ENCODE measurements at places on chromosomes 1 and 21. TPM values are rescaled to one million over a fixed set of nuclear protein-coding genes. Genes with fewer than 3 reads are reported as not detected.

CYB561D1 gene
- total RNA-seq = 4.9 TPM

GRCh38 chr1:46520063-46520911 is 30.7 kb downstream of the DMBX1 start:
- DNase-seq = peak; percentile 40

SLAMF1 gene
- total RNA-seq = 0.31 TPM

- no peak for DNase-seq
Observed at GRCh38 chr1:246383239-246383589, 123.9 kb downstream of the SMYD3 start.

FCRL6 gene
- total RNA-seq = 0.54 TPM

TCHH gene
- total RNA-seq = 0.08 TPM

All from right cardiac atrium (tissue), 5 donors.